ENCODE measurements at places on chromosomes 5 and 9.

- no peak for DNase-seq
Observed at GRCh38 chr9:133089271-133089671, 27.5 kb downstream of the CEL start.

DNA sequence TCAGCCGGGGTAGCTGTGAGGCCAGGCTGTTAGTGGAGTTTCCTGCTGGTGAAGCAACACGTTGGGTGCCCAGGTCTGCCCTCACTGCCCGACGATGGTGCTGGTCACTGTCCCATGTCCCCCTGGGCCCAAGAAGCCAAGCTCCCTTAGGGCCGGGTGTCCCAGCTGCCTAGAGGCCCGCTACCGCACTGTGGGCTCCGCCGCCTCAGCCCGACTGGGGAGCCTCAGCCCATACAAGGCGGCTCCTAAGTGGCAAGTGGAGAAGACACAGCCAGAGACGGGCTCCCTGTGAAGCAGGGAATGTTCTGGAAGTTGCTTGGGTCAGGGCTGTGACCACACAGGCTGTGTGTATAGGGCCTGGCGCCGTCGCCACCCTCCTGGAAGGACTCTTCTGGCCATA, 96.9 kb downstream of the RXRA start:
- no peak for DNase-seq

DNA sequence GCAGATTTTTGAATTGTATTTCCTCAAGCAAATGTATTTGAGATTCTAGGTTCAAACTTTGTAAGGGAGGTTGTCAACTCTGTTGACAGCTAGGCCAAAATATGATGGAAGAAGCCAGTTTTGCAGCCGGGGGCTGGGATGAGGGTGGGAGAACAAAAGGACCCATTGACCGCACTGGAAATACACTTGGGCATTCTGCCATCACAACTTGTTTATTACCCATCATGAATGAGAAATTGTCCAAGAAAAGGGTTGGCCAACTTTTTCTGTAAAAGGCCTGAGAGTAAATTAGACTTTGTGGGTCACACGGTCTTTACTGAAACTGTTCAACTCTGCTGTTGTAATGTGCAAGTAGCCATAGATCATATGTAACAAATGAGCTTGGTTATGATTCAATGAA, 221.3 kb upstream of the KLF9 start:
- no peak for DNase-seq

- no peak for DNase-seq
Observed at GRCh38 chr5:40464511-40464910, 215.2 kb upstream of the PTGER4 start.

GRCh38 chr9:133699546-133699945, 38.6 kb downstream of the SARDH start:
- DNase-seq = no peak

GRCh38 chr5:142587354-142587965, 98.4 kb downstream of the FGF1 start:
- DNase-seq = peak; percentile 44

- DNase-seq = peak; percentile 28
Observed at GRCh38 chr5:112917453-112917995, 4.5 kb downstream of the REEP5 start.

DNA sequence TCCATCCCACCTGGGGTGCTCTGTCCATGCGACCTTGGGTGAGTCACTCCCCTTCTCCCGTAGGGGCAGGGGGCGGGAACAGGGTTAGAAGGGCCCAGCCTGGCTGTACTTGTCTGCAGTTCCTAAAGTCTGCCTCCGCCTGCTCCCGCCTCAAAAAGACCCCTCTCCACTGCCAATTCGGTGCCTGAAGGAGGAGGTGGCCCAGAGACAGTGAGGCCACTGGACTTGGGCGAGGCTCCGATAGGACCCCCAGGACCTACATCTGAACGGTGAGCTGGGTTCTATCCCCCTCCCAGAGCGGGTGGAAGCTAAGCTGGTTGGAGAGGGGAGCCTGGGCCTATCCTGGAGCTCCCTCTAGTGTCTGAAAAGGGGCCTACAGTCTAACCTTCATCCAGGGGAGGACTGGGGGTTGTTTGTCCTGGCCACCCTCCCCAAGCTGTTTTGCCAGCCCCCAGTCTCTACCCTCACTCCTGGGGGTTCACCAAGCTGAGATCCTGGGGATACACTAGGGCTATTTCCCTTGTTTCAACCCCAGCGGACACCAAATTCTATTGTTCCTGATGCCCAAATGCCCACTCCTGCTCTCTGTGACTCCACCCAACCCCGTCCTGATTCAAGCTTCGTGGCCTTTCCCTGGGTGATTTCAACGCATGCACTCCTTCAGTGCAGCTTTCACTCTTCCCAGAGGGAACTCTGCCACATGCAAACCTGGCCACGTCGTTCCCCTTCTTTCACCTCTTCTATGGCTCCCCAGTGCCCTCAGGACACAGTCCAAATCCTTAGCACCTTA, 6.1 kb upstream of the CRB2 start:
- DNase-seq = peak; percentile 74
